ENCODE measurements at places on chromosomes 2 and 18.

- no peak for DNase-seq
These were observed 411.6 kb downstream of the RND3 start for GRCh38 chr2:150075831-150076230.

GRCh38 chr2:140067661-140068060 lies 1287.5 kb upstream of the NXPH2 start:
- DNase-seq, result no peak

DNA sequence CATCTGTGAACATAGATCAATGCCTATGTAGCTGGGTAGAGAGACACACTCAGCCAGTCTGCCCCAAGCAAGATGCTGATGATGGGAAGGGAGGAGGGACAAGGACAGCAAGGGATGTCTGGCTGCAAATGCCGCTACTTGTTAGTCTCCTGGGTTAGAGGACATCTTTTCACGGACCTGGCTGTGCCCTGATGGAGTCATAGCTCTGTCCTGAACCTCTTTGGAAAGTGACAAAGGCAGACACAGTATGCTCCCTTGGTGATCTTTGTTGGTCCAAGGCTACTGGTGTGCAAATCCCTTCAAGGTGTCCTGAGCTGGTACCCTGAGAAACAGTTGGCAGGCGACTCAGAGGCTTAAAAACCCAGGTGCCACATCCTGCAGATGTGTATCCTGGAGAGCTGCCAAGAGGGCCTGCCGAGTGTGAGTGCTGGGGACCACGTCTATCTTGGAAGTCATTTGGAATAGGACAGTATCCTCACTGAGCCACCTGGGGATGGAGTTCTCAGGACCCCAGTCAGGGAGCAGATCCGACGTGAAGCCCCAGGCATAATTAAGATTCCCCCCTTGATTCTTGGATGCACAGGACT lies 10.8 kb downstream of the FOSL2 start:
- no peak for DNase-seq

DNA sequence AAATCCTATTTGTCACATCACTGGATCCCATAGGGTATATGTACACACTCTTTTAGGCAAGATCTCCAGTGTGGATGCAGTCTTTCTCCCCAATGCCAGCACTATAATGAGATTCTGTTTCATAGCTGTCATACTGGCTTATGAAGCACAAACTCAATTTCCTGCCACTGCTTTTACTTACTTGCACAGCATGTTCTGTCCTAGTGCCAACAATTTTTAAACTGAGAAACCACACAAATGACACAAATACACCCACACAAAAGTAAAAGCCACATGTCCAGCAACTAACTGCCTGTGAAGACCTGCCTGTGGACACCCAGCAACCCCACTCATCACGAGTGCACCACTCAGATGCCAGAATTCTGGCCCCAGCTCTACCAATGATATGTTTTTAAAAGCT lies 29.6 kb upstream of the RNU4ATAC start:
- no peak for DNase-seq

DNA sequence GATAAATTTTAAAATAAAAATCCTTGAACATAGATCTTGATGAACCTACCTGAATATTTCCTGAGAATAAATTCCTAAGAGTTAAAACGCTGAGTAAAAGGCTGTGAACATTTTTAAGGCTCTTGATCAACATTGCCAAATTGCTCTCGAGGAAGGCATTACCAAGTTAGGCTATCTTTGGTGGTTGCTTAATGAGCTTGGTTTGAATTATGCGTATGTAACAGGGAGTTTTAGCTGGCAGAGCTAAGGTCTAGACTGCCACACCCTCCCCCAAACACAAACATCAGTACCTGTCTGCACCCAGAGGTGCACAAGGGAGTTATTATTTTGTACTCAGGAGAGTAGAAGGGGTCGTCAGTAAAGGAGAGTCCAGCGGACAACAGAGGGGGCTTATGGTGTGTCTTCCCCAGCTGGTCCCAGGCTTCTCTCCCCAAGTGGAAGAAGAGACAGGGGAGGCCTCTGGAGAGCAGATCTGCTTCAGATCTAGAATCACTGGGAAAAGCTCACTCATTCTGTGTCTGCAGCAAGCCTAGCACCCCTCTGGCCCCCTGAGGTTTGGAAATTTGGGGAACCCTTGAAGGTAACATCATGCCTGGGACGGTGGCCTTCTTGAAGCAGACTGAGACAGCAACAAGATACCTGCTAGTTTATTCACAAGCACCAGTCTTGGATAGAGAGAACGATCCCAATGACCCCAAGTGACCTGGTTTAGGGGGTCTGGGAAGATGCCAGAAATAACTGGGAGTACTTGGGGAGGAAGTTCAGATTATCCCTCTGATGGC lies 197.2 kb upstream of the ID2 start:
- no peak for DNase-seq

GRCh38 chr18:2114765-2115164 lies 456.5 kb downstream of the METTL4 start:
- no peak for DNase-seq

- DNase-seq, result no peak
These were observed at the start of gene DTNA for GRCh38 chr18:34709750-34710441. TSS of gene DTNA (plus strand) at chr18:34710298. CDS start at chr18:34755977, 45,679 bp downstream.

DNA sequence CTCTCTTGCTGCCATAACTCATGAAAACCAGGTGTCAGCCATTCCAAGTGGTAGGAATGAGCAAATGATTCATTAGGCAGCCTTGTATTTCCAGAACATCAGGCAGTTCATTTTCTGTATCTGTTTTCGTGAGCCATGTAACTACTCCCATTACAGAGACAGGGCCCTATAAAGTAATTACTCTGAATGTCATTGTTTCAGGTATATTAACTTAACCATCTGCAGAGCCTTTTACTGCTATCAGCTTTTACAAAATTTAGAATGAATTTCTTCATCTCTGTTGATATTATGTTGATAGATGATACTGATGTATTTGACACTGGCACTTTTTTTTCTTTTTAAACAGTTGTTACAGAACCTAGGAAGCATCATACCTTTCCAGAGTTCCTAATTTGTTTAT lies 69.9 kb downstream of the MGAT5 start:
- DNase-seq, result no peak

DNA sequence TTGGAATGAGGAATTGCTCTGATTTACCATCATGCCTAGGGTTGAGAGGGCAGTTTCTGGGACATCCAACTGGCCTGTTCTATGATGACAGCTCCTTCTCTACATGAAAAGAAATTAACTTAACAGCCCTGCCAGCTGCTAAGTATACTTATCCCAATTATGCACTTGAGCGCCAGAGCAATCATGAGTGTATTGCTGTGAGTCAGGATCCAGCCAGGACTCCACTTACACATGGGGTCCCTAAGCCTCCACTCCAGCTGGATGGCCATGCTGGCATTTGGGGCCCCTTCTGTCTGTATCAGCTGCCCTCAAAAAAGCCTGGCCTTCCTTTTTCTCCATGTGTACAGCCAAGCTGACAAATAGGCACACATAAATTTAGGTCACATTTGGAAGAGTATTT lies 481.9 kb downstream of the TMX3 start:
- no peak for DNase-seq

DNA sequence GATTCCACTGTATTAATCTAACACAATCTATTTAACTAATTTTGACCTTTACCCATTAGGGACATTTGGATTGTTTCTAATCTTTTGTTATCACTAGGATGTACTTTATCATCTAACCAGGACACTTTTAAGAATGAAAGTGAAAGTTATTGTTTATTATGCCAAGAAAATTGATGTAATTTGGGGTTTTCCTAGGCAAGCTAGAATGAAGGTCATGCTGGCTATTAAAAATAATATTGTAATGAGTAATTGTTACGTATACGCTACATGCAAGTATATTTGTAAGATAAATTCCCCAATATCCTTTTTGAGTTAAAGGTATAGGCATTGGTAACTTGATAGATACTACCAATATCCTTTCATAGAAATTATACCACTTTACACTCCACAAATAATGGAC lies 74.6 kb downstream of the COL5A2 start:
- no peak for DNase-seq

- no peak for DNase-seq
These were observed 102.9 kb downstream of the CDC42EP3 start for GRCh38 chr2:37568565-37568964.

DNA sequence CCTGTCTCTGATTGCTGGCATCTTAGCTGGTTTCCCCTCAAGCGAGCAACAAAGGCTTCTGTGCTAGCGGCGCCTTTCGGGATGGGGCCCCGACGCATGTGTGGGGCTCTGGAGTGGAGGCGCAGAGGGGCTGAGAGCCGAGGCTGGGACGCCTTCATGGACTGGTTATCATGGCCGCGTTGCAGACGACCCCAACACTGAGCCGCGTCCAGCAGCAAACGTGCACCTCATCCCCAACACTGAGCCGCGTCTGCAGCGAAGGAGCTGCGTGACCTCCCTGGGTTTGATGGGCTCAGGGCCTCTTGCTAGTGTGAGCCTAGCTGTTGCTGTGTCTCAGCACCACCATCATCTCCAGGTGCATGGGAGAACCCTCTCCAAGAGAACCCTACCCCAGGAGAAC lies 123.7 kb upstream of the CTDP1 start:
- DNase-seq, result no peak
